Stimulated activated CD8-positive, alpha-beta memory T cell treated with anti-CD3 and anti-CD28 coated beads, Interleukin-4, amount 100 ng/mL, for 4 hours (primary cell): ENCODE measurements at places on chromosomes 5 and 9.

DNA sequence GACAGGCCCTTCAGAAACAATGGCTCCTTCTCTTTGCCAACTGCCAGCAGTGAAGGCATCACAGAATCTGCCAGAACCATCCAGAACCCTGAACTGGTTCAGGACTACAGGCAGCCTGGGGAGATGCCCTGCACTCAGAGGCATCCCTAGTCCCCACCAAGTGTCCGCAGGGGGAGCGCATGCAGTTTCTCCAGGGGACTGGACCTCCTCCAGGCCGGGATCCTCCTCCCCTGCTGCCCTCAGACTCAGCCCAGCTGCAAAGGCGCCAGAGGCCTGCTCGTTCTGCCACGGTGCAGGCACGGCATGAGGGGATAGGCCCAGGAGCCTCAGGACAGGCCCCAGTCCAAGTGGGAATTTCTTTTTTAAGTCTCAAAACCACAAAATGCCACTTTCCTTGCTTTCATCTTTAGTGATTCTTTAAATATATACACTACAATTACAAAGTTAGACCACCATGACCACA is 72.0 kb downstream of the SEMA4D start:
- no peak for DNase-seq

GRCh38 chr9:129597355-129598088 is 23.4 kb downstream of the C9orf50 start:
- no peak for DNase-seq

- DNase-seq, result no peak
Observed at GRCh38 chr5:154644745-154645411, 110.3 kb upstream of the LARP1 start.

- DNase-seq, result no peak
Observed at GRCh38 chr5:135135530-135136226, 101.7 kb upstream of the PITX1 start.

GRCh38 chr5:149865746-149866145 is 78.8 kb downstream of the PDE6A start:
- DNase-seq, result no peak

GRCh38 chr9:134333874-134334581 is 7.8 kb downstream of the RXRA start:
- no peak for DNase-seq

GRCh38 chr5:167653645-167654106 is 637.8 kb upstream of the WWC1 start:
- DNase-seq, result no peak

GRCh38 chr5:148482196-148482595 is 98.4 kb downstream of the FBXO38 start:
- no peak for DNase-seq

- no peak for DNase-seq
Observed at GRCh38 chr5:33734537-33734936, 157.3 kb downstream of the ADAMTS12 start.

DNA sequence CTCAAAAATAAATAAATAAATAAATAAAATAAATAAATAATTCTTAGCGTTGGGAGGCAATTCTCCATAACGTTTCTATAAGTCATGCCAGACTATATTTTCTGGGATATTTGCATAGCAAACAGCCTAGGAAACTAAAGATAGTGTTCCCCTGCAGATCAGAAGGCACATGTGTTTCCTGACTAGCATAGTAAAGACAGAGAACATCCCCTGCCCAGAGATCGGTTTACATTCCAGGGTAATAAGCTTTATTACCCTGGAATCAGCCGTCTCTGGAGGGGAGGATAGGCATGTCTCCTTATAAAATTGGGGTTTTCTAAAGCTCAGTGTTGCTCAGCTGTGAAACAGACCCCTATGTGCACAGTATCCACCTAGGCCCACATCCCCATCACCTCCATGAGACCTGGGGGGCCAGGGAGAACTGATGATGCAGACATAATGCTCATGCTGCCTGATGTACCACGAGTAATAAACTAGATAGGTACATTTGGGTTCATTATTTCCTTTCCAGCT is 36.9 kb upstream of the IFNK start:
- DNase-seq, result no peak

DNA sequence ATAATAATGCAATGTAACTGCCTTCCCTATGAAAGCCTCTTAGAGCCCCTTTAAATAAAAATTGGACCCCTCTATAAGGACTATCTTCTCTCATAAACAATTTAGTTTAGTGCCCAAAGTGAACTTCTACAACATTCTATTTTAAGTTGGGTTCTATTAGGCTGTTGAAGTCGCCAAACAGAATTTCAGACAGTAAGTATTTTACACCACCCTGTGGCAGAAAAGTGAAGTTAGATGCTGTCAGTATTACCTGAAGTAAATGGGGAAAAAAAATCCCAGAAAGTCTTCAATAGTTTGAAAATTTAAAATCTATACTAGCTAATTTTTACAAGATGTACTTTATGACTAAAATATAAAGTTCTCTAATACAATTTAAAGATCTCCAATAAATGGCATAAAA is 29.5 kb downstream of the CAAP1 start:
- DNase-seq, result no peak

DNA sequence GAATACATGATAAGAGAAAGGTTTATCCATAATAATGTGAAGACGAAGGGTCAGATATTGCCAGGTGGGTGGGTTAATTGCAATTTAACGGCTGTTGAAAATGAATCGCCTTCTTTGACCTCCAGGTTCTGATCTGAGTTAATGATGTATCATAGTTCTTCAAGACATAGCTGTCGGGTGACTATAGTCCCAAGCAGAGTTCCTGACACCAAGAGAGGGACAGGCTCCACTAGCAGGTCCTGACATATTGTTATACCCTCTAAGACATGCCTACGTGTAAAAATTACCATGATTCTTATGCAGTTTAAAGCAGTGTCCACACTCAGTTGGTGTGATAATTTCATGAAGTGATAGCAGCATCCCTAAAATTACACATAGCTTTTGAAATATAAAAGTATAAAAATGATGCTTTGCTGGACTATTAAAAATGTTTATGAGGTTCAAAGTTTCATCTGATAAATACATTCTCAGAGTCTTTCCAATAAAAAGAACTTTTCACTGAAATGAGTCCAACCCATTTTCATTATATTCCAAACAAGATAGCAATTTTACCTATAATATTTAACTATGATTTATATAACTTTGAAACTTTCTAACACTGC is 53.0 kb downstream of the NTRK2 start:
- DNase-seq, result no peak

- no peak for DNase-seq
Observed at GRCh38 chr5:1820381-1820780, 19.2 kb downstream of the NDUFS6 start.

DNA sequence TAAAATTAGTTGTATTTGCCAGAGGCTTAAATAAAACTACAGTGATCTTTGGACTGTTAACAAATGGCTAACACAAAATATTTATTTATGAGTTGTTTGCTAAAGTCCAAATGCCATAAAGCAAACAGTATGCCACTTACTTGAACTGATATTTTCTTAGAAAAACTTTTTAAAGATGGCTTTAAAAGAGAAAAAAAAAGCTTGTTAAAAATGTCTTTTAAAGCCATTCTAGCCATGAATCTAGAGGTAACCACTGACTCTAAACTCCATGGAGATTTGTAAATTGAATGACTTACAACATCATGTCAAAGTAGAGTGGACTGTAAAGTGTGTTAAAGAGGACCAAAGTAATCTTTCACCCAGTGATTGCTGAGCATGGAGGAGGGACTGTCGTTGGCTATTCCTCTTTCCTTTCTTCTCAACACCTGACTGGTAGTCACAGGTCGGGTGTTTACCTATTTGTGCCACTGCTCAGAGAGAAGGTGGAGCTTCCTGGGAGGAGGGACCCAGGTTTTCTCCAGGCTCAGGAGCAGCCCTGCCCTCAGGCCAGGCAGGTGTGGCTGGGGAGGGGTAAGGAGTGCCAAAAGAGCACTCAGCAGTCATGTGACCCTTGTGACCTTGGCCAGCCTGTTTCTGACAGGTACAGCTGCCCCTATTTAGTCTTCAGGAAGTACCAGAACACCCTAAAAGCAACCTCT is 69.1 kb upstream of the TJP2 start:
- no peak for DNase-seq

- DNase-seq, result no peak
Observed at GRCh38 chr5:53313145-53313544, 167.3 kb upstream of the FST start.

DNA sequence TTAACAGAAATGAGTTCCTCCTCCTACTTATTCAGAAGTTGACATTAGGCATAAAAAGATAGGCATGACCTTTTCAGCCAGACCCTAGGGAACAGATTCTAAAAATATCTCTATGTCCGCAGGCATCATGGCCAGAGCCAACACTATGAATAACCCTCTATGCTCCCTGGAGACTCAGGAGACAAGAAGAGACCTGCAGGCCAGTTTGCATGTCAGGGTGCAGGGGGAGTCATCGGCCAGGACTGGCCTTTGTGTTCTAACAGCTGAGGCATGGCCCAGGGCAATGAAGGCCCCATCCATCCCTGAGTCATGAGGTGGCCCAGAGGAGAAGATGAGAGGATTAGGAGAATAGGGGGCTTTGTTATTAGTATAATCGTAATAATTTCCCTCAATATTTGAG is 93.8 kb downstream of the TMEM215 start:
- DNase-seq, result no peak

DNA sequence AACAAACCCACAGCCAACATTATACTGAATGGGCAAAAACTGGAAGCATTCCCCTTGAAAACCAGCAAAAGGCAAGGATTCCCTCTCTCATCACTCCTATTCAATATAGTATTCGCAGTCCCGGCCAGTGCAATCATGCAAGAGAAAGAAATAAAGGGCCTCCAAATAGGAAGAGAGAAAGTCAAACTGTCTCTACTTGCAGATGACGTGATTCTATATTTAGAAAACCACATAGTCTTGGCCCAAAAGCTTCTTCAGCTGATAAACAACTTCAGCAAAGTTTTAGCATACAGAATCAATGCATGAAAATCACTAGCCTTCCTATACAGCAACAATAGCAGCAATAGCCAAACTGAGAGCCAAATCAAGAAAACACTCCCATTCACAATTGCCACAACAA is 333.7 kb upstream of the EDIL3 start:
- no peak for DNase-seq

DNA sequence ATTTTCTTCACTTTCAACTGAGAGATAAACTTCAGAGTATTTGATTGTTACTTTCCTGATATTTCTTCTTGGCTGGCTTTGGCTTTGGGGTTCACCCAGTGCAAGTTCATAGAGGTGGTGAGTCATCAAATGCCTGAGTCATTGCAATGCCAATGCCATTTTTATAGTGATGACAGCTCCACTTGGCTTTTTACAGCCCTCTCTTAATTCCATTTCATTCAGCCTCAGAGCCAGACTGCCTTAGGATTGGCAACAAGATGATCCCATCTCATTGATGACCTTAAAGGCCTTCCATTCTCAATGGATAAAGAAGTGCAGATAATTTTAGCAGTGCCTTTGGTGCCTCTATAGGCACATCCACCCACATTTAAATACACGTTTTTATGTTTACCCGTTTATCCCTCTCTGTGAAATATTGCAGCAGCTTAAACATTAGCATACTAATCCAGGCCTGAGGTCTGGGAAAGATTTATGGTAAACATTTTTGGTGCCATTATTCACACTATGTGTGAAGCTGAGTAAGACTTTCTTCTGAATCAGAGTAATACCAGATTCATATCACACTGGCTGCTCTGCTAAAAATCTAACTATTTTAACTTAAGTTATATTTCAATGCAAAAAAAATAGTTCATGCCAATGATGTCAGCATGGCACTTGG is 88.9 kb upstream of the TYRP1 start:
- DNase-seq, result no peak

GRCh38 chr5:11324521-11325289 is 563.7 kb upstream of the DAP start:
- DNase-seq, result no peak

DNA sequence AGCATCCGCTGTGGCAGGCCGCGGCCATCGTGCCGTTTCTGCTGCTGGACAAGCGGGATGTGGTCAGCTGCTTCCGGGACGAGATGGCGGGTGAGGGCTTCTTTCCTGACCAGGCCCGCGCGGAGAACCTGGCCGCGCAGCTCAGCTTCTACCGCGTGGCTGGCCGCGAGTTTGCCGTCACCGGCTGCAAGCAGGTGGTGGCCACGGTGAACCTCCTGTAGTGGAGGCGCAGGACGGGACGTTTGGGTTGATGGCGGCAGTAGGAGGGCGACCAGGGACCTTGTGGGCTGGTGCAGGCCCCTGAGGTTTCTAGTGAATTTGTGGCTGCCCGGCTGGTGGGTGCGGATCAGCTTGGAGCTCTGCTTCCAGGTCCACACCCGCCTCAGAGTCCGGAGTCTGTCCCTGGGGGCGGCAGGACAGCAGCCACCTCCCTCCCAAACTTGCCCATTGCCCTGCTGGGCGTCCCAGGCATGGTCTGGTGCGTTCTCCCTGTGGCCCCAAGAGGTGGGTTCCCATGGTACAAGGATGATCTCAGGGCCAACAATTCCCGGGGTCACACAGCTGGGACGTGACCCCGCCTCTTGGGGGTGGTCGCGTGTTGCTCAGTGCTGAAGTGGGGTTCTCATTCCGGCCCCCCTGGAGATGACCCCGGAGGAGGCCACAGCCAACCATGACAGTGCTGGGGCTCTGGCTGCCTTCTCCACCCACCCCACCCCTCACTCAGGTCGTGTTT is 2.4 kb downstream of the TOR4A start:
- no peak for DNase-seq

- DNase-seq, result no peak
Observed at GRCh38 chr5:178732281-178732680, 1.8 kb upstream of the ZNF354A start.

- no peak for DNase-seq
Observed at GRCh38 chr9:108463932-108464606, 391.7 kb downstream of the ACTL7B start.

- DNase-seq, result no peak
Observed at GRCh38 chr5:173196133-173196952, 38.7 kb downstream of the NKX2-5 start.

- no peak for DNase-seq
Observed at GRCh38 chr9:751137-752051, 90.1 kb upstream of the DMRT1 start.

- DNase-seq, result no peak
Observed at GRCh38 chr5:177339107-177339638, 12.3 kb downstream of the LMAN2 start.

GRCh38 chr9:111895996-111896941 is at the start of gene UGCG:
Gene UGCG (plus strand): TSS chr9:111896814. CDS start chr9:111897216, 402 bp downstream.
- peak; percentile 62 for DNase-seq

- DNase-seq, result no peak
Observed at GRCh38 chr9:121277518-121278295, 9.7 kb downstream of the GSN start.

GRCh38 chr9:3972687-3973086 is 327.2 kb downstream of the GLIS3 start:
- no peak for DNase-seq

DNA sequence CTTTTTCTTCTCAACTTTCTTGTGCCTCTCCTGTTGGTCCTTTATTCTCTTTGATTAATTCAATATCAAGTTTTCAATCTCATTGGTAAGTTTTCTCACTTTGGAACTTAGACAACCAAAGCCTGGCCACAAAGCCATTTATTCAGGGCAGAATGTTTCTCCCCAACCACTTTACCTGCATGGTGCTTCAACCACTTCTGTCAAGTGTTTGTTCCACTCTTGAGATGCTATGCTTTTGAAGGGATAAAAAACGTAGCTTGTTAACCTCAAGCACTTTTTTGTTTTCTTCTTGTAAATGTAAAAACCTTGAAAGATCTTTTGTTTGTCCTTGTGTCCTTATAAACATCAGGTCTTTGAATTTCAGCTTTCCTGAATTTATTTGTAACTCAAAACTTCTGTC is 966.7 kb downstream of the MAT2B start:
- no peak for DNase-seq

GRCh38 chr5:83991566-83992224 is 271.0 kb upstream of the HAPLN1 start:
- no peak for DNase-seq
